ENCODE measurements at places on chromosomes 7 and 10.

- DNase-seq, result no peak
Measured at GRCh38 chr10:47454008-47454779, 29.7 kb downstream of the ANXA8 start.

DNA sequence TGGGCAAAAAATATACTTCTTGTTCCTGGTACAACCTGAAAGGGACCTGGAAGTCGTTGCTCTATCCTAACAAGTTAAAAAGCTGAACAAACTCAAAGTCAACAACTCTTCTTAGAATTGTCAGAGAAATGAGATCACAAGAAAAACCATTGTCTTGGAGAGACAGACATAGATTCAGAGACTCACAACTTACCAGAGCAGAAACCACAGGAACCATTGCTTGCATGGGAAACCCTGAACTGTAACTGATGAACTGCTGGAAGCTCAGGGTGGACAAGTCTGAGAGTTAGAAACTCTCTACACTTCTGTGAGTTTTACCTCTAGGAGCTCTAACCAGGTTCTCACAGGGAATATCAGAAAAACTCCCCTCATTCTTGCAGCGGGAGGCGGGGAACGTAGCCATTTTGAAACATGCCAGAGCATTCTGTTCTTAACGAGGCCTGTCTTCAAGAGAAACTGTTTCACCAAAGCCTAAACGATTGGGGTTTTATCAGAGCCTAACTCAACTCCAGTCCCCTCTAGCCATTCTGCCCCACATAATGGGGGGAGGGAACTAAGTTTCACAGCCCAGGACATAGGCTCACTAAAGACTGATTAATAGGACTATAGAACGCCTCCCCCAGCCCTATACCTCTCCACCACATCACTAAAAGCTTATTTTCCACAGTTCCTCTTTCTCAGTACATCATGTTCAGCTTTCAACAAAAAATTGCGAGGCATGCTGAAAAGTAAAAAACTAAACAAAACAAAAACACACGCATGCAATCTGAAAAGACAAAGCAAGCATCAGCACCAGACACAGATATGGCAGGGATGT, 12.0 kb upstream of the GSDME start:
- no peak for DNase-seq

- no peak for DNase-seq
Measured at GRCh38 chr10:120824881-120825309, 26.3 kb upstream of the WDR11 start.

DNA sequence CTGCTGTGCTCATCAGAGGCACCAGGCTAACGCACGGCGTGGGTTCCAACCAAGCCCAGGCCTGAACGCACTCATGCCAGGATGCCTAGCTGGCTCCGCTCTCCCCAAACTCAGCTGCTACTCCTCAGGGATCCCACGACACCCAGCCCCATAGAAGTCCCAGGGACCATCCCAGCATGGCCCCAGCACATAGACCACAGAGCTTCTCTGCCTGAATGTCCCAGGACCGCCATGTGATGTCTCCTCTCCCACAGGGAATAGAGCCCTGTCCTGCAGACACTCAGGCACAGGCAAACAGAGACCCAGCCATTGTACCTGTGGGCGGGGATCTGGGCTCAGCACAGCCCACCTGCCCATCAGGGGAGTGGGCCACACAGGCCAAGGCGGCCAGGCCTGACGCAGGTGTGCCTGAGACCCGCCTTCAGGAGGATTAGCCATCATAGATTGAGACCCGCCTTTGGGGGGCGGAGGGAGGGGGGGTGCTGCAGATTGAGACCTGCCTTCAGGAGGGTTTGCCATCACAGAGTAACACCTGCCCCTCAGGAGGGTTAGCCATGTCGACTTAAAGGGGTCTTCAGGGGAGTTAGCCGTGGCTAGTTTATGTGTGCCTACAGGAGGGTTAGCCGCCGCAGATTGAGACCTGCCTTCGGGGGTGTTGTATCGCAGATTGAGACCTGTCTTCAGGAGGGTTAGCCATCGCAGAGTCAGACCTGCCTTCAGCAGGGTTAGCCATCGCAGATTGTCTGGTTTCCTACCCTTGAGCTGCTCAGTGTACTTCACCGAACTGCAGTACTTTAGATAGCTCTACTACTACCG, 29.0 kb downstream of the RASGEF1A start:
- DNase-seq, result no peak

DNA sequence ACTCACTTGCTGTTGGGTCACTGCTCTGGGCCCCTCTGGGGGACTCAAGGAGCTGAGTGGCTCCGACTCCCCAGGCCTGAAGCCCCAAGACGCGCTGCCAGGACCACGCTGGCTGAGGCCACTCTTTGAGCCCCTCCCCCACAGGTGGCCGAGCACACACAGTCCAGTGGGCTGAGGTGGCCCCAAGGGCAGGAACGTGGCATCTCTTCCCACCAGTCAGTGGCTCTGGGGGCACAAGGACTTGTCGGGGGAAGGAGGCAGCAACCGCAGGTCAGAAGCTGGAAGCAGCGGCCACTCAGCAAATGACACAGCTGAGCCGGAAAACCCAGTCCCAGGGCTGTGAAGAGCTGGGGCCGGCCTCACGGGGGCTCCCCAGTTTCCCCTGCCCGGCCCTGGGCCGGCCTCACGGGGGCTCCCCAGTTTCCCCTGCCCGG, 24.1 kb downstream of the GRIFIN start:
- no peak for DNase-seq

- DNase-seq, result no peak
Measured at GRCh38 chr7:2834748-2835441, 9.2 kb downstream of the GNA12 start.

- DNase-seq, result no peak
Measured at GRCh38 chr7:90701771-90702170, 105.7 kb downstream of the CDK14 start.

DNA sequence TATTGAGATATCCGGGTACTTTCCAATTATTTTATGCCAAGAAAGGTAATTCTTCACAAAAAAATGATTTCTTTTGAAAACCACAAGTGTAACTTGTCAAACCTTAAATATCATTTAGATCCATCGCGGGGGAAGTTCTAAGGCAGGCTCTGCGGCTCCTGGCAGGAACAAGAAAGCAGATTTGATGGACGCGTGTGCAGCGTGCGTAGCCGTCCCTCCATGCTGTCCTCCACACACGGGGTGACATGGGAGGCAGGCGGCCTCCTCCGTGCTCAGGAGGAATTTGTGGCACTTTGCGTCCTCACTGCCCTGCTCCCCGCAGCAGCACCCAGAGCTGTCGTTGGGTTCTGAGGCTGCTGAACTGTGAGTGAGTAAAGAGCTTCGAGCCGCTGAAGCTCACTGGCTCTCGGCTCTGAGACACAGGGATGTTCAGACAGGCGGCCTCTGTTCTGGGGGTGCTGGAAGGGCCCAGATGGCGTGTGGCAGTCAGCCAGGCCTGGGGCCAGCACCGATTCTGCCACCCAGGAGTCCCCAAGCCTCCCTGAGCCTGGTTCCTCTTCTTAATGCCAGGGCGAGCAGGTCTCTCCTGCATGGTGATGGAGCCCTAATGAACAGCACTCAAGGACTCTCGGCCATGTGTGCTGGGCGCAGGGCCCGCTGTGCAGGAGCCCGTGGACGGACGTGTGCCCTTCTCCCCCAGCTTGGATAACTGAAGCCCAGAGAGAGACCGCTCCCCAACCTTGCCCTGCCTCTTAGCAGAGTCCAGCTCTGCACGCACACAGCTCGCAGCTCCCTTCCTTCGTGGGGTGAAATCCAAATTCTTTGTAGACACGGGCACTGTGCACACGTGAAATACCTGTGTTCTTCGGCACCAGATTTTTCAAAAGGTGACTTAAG, 185.4 kb upstream of the SHH start:
- no peak for DNase-seq

DNA sequence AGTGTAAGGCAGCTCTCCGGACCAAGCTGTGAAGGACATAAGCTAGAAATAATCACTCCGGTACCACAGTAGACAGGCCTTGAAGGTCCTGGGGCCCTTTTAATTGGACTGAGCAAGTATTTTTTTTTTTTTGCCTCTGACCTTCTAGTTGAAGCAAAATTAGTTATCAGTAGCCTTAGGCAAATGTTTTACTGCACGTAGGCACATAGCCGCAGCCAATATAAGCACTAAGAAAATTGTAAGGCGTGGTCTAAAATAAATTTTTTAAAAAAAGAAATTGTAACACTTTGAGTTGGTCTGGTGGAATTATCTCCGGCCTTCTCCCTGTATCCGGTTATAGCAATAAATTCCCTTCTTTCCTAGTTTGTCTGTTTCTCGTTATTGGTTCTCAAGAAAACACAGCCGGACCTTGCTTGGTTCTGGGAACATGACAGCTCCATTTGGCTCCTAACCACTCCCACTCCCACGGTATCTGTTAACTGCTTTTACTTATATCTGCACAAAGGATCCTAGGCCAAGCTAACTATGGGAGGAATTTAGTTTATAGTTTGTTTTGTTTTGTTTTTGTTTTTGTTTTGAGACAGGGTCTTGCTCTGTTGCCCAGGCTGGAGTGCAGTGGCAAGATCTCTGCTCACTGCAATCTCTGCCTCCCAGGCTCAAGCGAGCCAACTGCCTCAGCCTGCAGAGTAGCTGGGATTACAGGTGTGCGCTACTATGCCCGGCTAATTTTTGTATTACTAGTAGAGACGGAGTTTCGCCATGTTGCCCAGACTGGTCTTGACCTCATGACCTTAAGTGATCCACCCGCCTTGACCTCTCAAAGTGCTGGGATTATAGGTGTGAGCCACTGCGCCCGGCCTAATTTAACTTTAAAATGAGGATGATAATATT, 124.4 kb upstream of the KIF5B start:
- no peak for DNase-seq

DNA sequence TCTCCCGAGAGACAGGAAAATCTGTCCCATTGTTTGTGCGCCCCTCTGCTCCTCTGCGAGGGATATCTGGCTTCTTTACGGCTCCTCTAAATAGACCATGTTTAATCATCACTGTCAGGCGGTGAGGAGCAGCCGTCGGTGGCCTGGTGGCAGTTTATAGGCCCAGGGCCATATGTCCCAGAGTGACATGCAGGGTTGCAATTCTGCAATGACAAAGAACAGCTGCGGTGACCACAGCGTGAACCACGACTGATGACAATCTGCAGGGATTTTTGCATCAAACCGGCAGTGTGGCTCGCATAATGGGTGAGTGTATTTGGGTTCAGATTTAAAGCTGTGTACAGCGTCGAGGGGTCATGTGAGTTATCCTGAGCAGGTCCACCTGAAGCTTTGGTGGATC, 41.5 kb downstream of the GATA3 start:
- DNase-seq, result no peak

DNA sequence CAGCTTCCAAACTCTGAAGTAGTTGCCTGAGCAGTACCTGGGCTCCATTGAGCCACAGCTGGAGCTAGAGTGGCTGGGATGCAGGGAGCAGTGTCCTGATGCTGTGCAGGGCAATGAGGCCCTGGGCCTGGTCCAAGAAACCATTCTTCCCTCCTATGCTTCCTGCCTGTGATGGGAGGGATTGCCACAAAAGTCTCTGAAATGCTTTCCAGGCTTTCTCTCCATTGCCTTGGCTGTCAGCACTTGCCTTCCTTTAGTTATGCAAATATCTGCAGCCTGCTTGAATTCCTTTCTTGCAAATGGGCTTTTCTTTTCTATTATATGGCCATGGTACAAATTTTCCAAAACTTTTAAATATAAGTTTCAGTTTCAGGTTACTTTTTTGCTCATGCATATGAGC, 972.2 kb upstream of the MBL2 start:
- no peak for DNase-seq

GRCh38 chr7:151231080-151231479, 1.2 kb upstream of the CHPF2 start:
- no peak for DNase-seq

GRCh38 chr7:118158766-118159165, 25.2 kb upstream of the LSM8 start:
- DNase-seq, result no peak

GRCh38 chr7:90320014-90320413, 1.1 kb downstream of the FAM237B start:
- no peak for DNase-seq

DNA sequence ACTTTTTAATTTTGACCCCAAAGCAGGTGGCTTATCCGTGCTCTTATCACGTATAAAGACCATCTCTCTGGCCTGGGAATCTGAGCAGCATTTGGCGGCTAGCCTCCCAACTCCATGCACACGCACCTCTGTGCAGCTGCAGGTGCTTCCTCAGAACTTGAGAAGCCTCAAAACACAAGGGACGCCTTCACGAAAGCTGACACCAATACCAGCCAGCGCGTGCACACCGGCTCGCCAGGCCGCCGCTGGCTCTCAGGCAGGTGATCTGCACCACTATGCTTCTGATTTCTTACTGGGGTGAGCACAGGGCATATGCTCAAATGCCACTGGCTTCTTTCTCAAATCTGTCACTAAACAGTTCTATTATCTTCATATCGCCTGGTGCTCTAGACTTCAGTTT, 145.0 kb downstream of the PARD3 start:
- no peak for DNase-seq

- no peak for DNase-seq
Measured at GRCh38 chr10:97096261-97097083, 89.3 kb downstream of the SLIT1 start.

DNA sequence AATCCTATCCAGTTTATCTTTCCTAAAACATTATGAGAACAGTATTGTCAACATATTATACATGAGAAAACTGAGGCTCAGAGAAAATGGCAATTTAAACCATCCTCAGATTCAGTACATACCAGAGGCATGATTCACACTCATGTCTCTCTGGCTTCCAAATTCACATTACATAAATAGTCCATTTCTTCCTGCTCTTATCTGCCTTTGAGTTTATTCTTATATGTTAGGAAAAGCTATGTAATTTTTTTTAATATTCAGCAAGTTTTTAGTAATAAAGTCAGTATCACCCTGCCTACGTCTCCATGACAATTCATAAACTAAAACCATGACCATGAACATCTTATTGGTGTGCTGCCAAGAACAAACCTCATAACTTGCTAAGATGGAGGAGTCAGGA, 1260.2 kb upstream of the SORCS1 start:
- no peak for DNase-seq

DNA sequence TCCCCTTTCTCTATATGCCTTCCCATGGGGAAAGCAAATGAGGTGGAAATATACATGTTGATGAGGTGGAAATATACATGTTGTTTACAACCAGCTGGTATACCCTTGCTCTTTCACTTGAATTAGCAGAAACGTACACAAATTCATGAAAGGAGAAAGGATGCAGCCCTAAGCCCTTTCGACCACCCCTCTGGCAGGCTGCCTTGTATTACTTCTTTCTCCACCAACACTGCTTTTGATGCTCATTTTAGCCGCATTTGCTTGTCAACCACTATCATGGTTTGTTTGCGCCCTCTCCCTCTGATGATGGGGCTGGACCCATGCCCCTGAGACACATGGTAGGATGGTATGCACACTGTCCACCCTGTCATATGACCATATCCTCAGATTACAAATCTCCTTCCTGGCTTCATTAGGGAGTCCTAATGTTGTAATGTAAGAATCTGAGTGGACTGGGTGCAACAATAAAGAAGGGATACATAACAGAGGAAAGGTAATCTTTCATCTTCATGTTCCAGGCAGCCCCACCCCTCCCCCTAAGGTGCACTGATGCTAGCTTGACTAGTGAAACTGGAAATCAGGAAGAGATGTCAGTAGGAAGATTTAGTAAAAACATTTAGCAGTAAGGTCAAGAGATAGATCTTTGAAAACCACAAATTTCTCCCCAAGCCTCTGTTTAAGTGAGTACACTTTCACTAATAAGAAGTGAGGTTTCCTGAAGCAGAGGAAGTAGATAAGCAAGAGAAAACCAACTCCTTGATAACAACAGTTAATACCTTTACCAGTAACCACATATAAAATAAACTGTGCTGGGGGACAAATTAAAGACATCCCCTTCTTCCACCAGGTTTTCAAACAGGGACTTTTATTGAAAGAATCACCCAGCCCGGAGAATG, 536.8 kb upstream of the NRP1 start:
- DNase-seq, result no peak

- no peak for DNase-seq
Measured at GRCh38 chr10:48910548-48910947, 29.1 kb downstream of the LRRC18 start.

GRCh38 chr10:101671453-101671852, 23.5 kb downstream of the FBXW4 start:
- DNase-seq, result no peak

Data from nucleus accumbens (tissue), 56 donors.